ENCODE measurements at places on chromosomes 7 and 10.

DNA sequence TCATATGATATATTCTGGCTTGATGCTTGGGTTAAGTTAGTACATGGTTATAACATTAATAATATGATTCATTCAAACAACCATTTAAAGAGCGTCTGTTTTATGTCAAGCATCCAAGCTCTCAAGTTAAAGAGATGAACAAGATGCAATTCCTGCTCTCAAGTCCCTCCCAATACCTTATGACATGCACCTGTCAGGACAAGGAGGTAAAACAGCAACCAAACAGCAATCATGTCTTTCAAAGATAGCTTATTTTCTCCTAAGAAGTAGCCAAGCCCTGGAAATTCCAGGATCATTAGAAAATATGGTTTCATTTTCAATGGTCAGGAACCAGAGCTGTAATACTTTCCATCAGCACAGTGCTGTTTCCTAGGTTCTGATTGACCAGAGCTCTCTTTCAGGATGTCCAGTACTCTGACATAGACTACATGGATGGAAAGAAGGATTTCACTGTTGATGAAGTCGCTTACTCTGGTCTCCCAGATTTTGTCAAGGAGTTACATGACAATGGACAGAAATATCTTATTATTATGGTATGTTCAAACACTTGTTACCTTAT is 29.0 kb downstream of the MGAM2 start:
- no peak for DNase-seq

DNA sequence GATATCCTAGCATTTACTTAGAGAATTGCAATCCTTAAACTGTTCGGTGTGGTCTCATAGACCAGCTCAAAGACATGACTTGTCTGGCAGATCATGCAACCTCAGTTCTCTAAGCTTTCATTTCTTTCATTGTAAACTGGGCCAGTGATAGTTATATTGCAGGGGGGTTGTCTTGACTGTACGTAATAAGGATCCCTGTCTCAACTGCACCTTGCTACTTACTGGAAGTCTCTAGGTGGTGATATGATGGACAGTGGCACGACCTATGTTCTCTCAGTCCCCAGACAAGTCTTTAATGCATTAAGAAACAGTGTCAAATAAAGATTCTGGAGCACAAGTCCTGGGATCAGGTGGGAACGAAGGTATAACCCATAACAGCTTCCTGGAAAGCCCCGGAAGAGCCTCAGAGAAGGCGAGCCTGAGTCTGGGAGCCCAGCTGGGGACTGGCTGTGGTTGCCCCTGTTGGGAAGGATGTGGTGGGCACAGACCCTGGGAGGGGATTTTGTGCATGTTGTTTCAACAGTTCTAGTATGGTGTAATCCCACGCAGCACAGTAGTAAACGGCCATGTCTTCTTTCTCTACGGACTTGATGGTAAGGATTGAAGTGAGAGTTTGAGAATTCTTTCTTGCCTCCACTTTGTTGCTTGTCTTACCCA is 26.0 kb upstream of the TARP start:
- DNase-seq = no peak

GRCh38 chr7:121005996-121006584 is 17.6 kb downstream of the CPED1 start:
- no peak for DNase-seq

- DNase-seq = no peak
Measured at GRCh38 chr10:89278900-89279392, 22.9 kb upstream of the IFIT2 start.

GRCh38 chr7:1669954-1670893 is at the start of gene ELFN1:
ELFN1 (plus strand) TSS chr7:1670277; CDS start chr7:1744597, 74,320 bp downstream.
- DNase-seq = no peak

DNA sequence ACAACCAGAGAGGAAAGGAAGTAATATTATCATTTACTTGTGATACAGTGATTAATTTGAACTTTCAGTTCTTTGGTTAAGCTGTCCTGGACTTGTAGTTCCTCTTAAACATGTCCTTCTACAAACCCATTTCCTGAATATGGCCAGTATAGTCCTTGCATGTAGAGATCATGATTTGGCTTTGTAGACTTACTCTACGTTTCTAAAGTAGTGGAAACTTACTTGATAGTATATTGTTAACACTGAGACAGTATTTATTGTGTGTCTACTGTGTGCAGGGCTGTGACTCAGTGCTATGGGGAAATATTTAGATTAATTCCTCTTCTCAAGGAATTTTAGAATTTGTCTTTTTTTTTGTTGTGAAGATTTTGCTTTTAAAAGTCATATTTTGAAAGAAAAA is 109.5 kb downstream of the NRF1 start:
- peak; percentile 6 for DNase-seq

GRCh38 chr10:110775020-110775375 is 96.7 kb upstream of the PDCD4 start:
- DNase-seq = no peak

GRCh38 chr10:12890958-12891357 is 110.6 kb downstream of the CCDC3 start:
- no peak for DNase-seq

DNA sequence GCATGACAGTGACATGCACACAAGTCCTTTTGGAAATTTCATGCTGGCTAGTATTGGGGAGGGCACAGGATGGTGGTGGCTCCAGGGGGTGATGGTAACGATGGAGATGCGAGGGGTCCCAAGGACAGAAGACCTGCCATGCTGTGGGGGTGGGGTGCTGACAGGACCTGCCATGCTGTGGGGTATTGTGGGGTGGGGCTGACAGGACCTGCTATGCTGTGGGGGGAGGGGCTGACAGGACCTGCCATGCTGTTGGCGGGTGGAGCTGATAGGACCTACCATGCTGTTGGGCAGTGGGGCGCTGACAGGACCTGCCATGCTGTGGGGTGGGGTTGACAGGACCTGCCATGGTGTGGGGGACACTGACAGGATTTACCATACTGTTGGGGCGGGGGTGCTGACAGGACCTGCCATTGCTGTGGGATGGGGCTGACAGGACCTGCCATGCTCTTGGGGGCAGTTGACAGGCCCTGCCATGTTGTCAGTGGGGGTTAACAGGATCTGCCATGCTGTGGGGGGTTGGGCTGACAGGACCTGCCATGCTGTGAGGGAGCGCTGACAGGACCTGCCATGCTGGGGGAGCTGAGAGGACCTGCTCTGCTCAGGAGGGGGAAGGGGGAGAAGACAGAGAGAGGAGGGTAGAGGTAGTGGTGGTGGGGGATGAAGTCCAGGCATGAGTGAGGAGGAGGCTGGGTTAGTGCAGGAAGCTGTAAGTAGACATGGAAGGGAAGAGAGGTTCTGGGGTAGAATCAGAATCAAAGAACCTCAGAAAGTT is 36.2 kb upstream of the RET start:
- no peak for DNase-seq

GRCh38 chr7:137828456-137828855 is 18.3 kb downstream of the DGKI start:
- DNase-seq = no peak

GRCh38 chr10:60977161-60978122 is 33.5 kb upstream of the RHOBTB1 start:
- no peak for DNase-seq

Measured in GF-D8 (cell line).